ENCODE measurements at places on chromosomes 2 and 18. TPM values are rescaled to one million over a fixed set of nuclear protein-coding genes. Genes with fewer than 3 reads are reported as not detected.

DNA sequence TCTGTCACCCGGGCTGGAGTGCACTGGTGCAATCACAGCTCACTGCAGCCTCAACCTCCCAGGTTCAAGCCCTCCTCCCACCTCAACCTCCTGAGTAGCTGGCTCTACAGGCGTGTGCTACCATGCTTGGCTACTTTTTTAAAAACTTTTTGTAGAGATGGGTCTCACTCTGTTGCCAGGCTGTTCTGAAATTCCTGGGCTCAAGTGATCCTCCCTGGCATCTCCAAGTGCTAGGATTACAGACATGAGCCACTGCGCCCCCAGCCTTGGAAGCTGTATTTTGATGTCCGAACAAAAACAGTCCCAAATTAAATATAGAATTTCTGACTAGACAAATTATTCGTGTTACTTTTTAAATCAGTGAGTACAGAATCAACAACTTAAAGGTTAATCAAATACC lies 97.4 kb downstream of the ZNF516 start:
- no peak overlapping the region for H3K4me3 ChIP-seq
- no peak overlapping the region for H3K27ac ChIP-seq
- peaks cover 9% of the 10 kb centered on the region for H3K27me3 ChIP-seq
- H3K4me1 ChIP-seq, result peaks cover 4% of the 10 kb centered on the region

- peak; percentile 62 for DNase-seq
- H3K27me3 ChIP-seq, result peaks cover 8% of the 10 kb centered on the region
- no peak overlapping the region for H3K27ac ChIP-seq
- H3K4me1 ChIP-seq, result no peaks in the 10 kb centered on the region
Measured at GRCh38 chr2:224646242-224646846, 61.2 kb upstream of the CUL3 start.

GRCh38 chr18:43396266-43396665 lies 119.0 kb upstream of the SYT4 start:
- no peak overlapping the region for H3K4me3 ChIP-seq
- DNase-seq, result no peak
- no peaks in the 10 kb centered on the region for H3K4me1 ChIP-seq

GRCh38 chr2:104476075-104476474 lies 377.8 kb upstream of the POU3F3 start:
- no peak for DNase-seq
- no peak overlapping the region for H3K27ac ChIP-seq
- no peaks in the 10 kb centered on the region for H3K27me3 ChIP-seq
- H3K36me3 ChIP-seq, result no peaks in the 10 kb centered on the region
- no peaks in the 10 kb centered on the region for H3K4me1 ChIP-seq

- peaks cover 8% of the 10 kb centered on the region for H3K27me3 ChIP-seq
- H3K36me3 ChIP-seq, result no peaks in the 10 kb centered on the region
- H3K4me1 ChIP-seq, result peaks cover 7% of the 10 kb centered on the region
- no peak overlapping the region for H3K27ac ChIP-seq
- H3K4me3 ChIP-seq, result no peak overlapping the region
- no peak for DNase-seq
Measured at GRCh38 chr18:80167931-80168330, 58.9 kb downstream of the ADNP2 start.

GRCh38 chr18:8847900-8848299 lies 142.5 kb downstream of the MTCL1 start:
- H3K27me3 ChIP-seq, result peaks cover 4% of the 10 kb centered on the region
- H3K4me1 ChIP-seq, result no peaks in the 10 kb centered on the region
- no peak overlapping the region for H3K27ac ChIP-seq
- no peaks in the 10 kb centered on the region for H3K36me3 ChIP-seq
- DNase-seq, result no peak

- no peak overlapping the region for H3K27ac ChIP-seq
- H3K27me3 ChIP-seq, result no peaks in the 10 kb centered on the region
- H3K4me3 ChIP-seq, result no peak overlapping the region
- no peak for DNase-seq
- no peaks in the 10 kb centered on the region for H3K4me1 ChIP-seq
Measured at GRCh38 chr2:186328838-186329237, 157.2 kb upstream of the ZC3H15 start.

The ZSWIM2 gene
- total RNA-seq, result not detected

- no peaks in the 10 kb centered on the region for H3K4me1 ChIP-seq
- no peak for DNase-seq
- no peaks in the 10 kb centered on the region for H3K36me3 ChIP-seq
- H3K4me3 ChIP-seq, result no peak overlapping the region
- H3K27ac ChIP-seq, result no peak overlapping the region
Measured at GRCh38 chr2:53275743-53276142, 491.9 kb upstream of the CHAC2 start.

The CACNB4 gene
- total RNA-seq, result 0.31 TPM

GRCh38 chr2:136297994-136298393 lies 180.0 kb upstream of the CXCR4 start:
- no peak overlapping the region for H3K27ac ChIP-seq
- H3K4me1 ChIP-seq, result peaks cover 4% of the 10 kb centered on the region
- no peak for DNase-seq
- H3K4me3 ChIP-seq, result no peak overlapping the region

The IGFBP5 gene
- not detected for total RNA-seq

- peaks cover 46% of the 10 kb centered on the region for H3K36me3 ChIP-seq
- peaks cover 42% of the 10 kb centered on the region for H3K4me1 ChIP-seq
- peaks cover 2% of the 10 kb centered on the region for H3K27me3 ChIP-seq
- DNase-seq, result peak; percentile 90
Measured at GRCh38 chr2:218217360-218218267, 625 bp downstream of the ARPC2 start.

GRCh38 chr2:201444746-201445465 lies 6.4 kb downstream of the TRAK2 start:
- peaks cover 24% of the 10 kb centered on the region for H3K36me3 ChIP-seq
- H3K4me3 ChIP-seq, result no peak overlapping the region
- no peak for DNase-seq
- H3K27me3 ChIP-seq, result no peaks in the 10 kb centered on the region

- H3K36me3 ChIP-seq, result peaks cover 2% of the 10 kb centered on the region
- H3K4me3 ChIP-seq, result no peak overlapping the region
- no peak overlapping the region for H3K27ac ChIP-seq
- DNase-seq, result no peak
- peaks cover 11% of the 10 kb centered on the region for H3K4me1 ChIP-seq
Measured at GRCh38 chr2:97706112-97706511, 7.3 kb upstream of the ZAP70 start.

The TPRKB gene
- 38.5 TPM for total RNA-seq

The BOK gene
- total RNA-seq, result 0.17 TPM

The CRYGB gene
- total RNA-seq, result not detected

The SLC35F6 gene
- 11.5 TPM for total RNA-seq

- H3K27me3 ChIP-seq, result peaks cover 14% of the 10 kb centered on the region
- no peak overlapping the region for H3K4me3 ChIP-seq
- no peak for DNase-seq
- no peaks in the 10 kb centered on the region for H3K36me3 ChIP-seq
- H3K27ac ChIP-seq, result no peak overlapping the region
Measured at GRCh38 chr2:172177581-172177980, 74.9 kb upstream of the DLX2 start.

- no peaks in the 10 kb centered on the region for H3K4me1 ChIP-seq
- no peak for DNase-seq
- no peak overlapping the region for H3K4me3 ChIP-seq
- H3K36me3 ChIP-seq, result no peaks in the 10 kb centered on the region
Measured at GRCh38 chr18:75115514-75115913, 93.4 kb downstream of the PTGR3 start.

The REG3A gene
- total RNA-seq, result not detected

The TXNDC2 gene
- total RNA-seq, result not detected

- H3K36me3 ChIP-seq, result no peaks in the 10 kb centered on the region
- no peak overlapping the region for H3K27ac ChIP-seq
- DNase-seq, result no peak
- H3K4me1 ChIP-seq, result peaks cover 3% of the 10 kb centered on the region
- peaks cover 10% of the 10 kb centered on the region for H3K27me3 ChIP-seq
Measured at GRCh38 chr2:174004905-174005605, 39.9 kb upstream of the SP3 start.

DNA sequence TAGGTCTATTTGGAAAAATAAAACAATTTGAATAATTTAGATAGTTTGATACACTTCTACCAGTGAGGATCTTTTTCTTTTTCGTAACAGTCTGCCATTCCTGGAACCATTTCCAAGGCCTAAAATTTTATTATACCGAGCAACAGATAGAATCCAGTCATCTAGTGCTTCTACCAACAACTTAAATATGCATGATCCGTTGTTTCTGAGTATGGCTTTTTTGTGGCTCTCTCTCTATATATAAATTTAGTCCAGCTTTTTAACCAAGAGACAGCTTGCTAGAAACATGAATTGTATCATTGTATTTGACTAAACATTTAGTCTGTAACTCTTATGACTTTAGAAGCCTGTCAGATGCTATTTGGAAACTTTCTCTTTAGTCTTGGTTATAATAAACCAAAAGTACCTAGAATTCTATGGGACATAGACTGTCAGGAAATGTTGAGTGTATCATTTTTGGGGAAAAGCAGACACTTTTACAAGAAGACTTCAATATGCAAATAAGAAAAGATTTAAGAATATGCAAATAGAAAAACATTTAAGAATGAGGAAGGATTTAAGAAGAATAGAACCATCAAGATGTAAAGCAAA lies 161.4 kb downstream of the ZEB2 start:
- peak overlapping the region; percentile 9 for H3K4me3 ChIP-seq
- H3K4me1 ChIP-seq, result peaks cover 16% of the 10 kb centered on the region
- H3K27ac ChIP-seq, result peak overlapping the region; percentile 68
- H3K36me3 ChIP-seq, result no peaks in the 10 kb centered on the region
- no peak for DNase-seq

GRCh38 chr2:173982918-173983317 lies 17.7 kb upstream of the SP3 start:
- no peak overlapping the region for H3K4me3 ChIP-seq
- no peaks in the 10 kb centered on the region for H3K36me3 ChIP-seq
- peaks cover 20% of the 10 kb centered on the region for H3K4me1 ChIP-seq

DNA sequence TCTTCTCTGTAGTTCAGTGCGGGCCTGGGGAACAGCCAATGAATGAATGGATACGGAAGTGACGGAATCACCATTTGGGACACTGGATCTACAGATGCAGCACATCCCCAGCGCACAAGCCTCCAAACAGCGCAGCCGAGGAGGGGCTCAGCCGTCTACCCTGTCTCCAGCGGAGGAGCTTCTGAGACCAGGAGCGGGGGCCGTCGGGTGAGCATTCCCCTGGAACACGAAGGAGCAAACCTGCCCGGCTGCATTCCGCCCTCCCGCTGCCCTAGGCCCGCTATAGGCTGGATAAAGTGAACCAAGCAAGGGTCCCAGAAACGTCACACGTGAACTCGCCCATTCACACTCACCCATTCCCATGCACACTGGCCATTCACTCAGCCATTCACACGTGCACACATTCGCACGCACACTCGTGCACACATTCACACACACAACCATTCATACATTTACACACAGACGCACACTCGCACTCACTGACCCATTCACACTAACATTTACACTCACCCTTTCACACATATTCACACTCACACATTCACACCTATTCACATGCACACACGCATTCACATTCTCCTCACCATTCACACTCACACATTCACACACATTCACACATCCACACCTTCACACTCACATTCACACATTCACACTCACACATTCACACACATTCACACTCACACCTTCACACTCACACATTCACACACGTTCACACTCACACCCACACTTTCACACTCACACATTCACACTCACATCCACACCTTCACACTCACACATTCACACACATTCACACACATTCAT lies 63.4 kb downstream of the BIN1 start:
- H3K4me1 ChIP-seq, result no peaks in the 10 kb centered on the region
- no peak overlapping the region for H3K4me3 ChIP-seq
- H3K27me3 ChIP-seq, result no peaks in the 10 kb centered on the region
- no peak for DNase-seq
- peaks cover 7% of the 10 kb centered on the region for H3K36me3 ChIP-seq
- no peak overlapping the region for H3K27ac ChIP-seq

The MCFD2 gene
- 47.2 TPM for total RNA-seq

DNA sequence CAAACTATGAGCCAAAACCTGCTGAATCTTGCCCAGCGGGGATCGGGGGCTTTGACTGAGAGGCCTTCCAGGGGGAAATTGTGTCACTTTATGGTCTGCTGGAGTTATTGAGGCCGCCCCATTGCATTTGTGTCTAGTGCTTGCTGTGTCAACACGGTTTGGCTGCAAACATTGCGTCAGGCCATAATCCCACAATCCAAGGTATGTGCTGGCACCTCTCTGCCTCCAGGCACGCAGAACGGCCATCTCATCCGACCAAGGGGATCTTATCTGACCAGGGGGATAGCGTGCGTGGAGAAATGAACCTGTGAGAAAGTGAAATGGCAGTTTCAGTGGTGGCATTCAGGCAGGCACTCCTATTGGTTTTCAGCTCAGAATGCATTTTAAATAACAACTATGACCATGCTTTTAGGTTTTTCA lies 18.1 kb upstream of the LYPD6B start:
- H3K36me3 ChIP-seq, result no peaks in the 10 kb centered on the region
- peaks cover 6% of the 10 kb centered on the region for H3K4me1 ChIP-seq
- DNase-seq, result no peak

GRCh38 chr2:120442541-120442922 lies 96.6 kb downstream of the INHBB start:
- no peak overlapping the region for H3K27ac ChIP-seq
- peaks cover 3% of the 10 kb centered on the region for H3K4me1 ChIP-seq
- peak overlapping the region; percentile 61 for H3K4me3 ChIP-seq
- DNase-seq, result no peak

DNA sequence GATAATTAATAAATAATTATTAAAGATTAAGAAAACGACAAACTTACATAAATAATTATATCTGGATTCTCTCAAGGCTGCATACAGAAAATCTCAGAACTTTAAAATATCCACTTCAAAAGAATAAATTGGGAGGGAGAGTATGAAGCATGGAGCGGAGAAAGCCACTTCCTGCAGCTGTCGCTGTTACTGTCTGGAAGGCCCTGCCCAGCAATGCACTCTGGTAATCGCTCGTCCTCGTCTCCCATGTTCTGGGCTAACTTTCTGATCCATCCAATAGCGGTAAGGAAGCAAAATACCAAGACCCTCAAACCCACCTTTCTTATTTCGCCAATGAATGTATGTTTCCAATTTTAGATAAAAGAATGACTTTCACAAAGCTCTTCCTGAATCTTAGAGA lies 26.7 kb downstream of the CYRIA start:
- no peak overlapping the region for H3K4me3 ChIP-seq
- H3K4me1 ChIP-seq, result peaks cover 23% of the 10 kb centered on the region
- H3K36me3 ChIP-seq, result no peaks in the 10 kb centered on the region
- peaks cover 2% of the 10 kb centered on the region for H3K27me3 ChIP-seq
- no peak for DNase-seq
- no peak overlapping the region for H3K27ac ChIP-seq

DNA sequence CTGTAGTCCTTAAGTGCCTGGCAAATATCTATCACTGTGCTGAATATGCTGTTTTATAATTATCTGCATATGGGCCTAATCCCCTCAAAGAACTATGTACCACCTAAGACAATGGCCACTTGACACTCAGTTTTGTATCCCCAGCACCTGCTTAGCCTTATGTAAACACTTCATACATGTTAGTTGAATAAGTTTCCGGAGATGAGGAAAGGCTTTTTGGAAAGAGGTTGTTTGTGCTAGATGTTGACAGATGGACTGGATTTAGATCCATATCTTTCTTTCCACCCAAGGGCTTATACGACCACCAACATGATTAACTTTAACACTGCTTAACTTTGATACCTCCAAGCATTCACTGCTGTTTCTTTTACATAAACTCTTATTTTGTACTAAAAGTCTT lies 63.3 kb downstream of the FAM228A start:
- H3K36me3 ChIP-seq, result peaks cover 16% of the 10 kb centered on the region
- no peaks in the 10 kb centered on the region for H3K27me3 ChIP-seq
- no peaks in the 10 kb centered on the region for H3K4me1 ChIP-seq
- no peak overlapping the region for H3K4me3 ChIP-seq
- no peak overlapping the region for H3K27ac ChIP-seq
- DNase-seq, result no peak

- H3K4me3 ChIP-seq, result no peak overlapping the region
- no peaks in the 10 kb centered on the region for H3K36me3 ChIP-seq
- no peak overlapping the region for H3K27ac ChIP-seq
- H3K27me3 ChIP-seq, result peaks cover 5% of the 10 kb centered on the region
Measured at GRCh38 chr2:25989154-25989553, 6.9 kb upstream of the KIF3C start.

The KIAA2012 gene
- total RNA-seq, result not detected
